ENCODE measurements at places on chromosomes 4 and X. TPM values are rescaled to one million over a fixed set of nuclear protein-coding genes. Genes with fewer than 3 reads are reported as not detected.

The RPS6KA6 gene
- total RNA-seq, result 8.5 TPM

The RBMXL3 gene
- not detected for total RNA-seq

The TKTL1 gene
- total RNA-seq, result not detected

The SH2D1A gene
- total RNA-seq, result under 0.01 TPM

The MAGEA4 gene
- total RNA-seq, result not detected

The KIAA1210 gene
- total RNA-seq, result not detected

The TMPRSS11A gene
- 0.50 TPM for total RNA-seq

The PABPC4L gene
- 0.28 TPM for total RNA-seq

The RAB9B gene
- total RNA-seq, result not detected

The MAML3 gene
- total RNA-seq, result 3.6 TPM

The GUCY2F gene
- not detected for total RNA-seq

The PLXNB3 gene
- total RNA-seq, result 28.8 TPM

The GPR78 gene
- total RNA-seq, result 0.07 TPM

The CNGA1 gene
- 1.4 TPM for total RNA-seq

The EFNB1 gene
- total RNA-seq, result 127 TPM

The SPATA18 gene
- total RNA-seq, result 18.7 TPM

The SH3RF1 gene
- total RNA-seq, result 19.9 TPM

The MAGEH1 gene
- 2.4 TPM for total RNA-seq

The TRIM61 gene
- 0.64 TPM for total RNA-seq

The LDB2 gene
- not detected for total RNA-seq

The MAOB gene
- total RNA-seq, result 2.5 TPM

The SPANXB1 gene
- total RNA-seq, result not detected

The GLRA3 gene
- not detected for total RNA-seq
